ENCODE measurements at places on chromosomes 4 and X.

DNA sequence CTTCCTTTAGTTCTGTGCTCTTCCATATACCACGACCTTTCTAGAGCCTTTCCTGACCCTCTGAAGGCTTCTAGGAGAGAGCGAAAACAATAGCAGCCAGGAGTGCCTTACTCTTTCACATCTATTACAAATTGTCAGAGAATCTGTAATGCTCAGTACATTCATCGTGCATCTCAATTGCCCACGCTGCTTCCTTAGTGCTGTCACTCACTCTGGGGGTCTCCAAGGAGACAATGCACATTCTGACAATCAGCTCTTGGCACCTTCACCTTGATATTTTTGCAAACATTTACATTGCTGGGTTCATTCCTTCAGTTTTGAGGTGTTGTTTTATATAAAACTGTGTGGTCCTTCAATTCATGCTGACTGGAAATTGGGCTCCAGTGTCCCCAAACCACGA lies 110.1 kb upstream of the GPR101 start:
- DNase-seq = no peak

DNA sequence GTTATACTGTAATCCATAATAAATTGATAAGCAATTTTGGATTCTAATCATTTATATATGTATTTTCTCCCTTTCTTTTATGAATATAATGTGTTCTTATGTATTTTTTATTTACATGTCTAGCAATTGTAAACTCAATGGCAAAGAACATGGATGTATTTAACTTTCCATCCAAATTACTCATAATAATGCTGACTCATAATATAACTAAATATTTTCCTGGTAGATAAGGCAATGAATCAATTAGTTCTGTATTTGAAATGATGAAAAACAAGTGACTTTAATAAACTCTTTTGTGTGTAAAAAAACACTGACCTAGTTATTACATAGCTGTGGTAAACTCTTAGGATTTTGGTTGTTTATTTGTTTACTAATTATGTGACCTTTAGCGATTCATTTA lies 211.2 kb downstream of the DTHD1 start:
- DNase-seq = no peak

DNA sequence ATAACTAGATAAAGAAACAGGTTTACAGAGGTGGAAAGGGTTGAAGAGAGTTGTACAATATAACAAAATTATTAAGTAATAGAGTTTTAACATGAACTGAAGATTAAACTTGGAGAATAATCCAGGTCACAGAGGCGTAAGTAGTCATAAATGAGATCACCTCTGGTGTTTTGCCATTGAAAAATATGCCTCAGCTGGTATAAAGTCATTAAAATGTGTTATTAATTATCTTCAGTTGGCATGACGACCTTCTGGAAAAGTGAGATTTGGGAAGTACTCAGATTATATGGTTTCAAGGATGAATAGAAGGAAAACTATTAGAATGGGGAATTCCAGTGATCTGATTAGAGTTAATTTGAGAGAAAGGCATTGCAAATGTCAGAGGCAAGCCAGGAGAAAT lies 237.5 kb upstream of the ANXA10 start:
- DNase-seq = peak; percentile 3

DNA sequence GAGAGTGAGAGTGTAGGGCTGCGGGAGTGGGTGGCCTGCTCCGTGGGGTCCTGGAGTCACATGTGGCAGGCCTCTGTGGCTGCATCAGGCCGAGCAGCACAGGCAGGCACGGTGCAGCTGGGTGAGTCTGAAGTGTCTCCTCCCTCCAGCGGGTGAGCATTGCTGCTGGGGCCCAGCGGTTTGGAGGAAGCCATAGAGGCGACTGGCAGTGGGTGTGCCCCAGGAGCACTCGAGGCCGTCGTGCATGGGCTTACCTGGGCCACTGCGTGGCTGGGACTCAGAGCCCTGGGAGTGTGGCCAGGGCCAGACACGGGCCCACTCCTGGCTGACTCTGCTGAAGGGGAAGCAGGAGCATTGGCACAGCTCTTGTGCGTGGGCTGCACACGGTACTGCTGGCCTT lies 10.6 kb downstream of the ZNF185 start:
- no peak for DNase-seq

GRCh38 chr4:38090455-38091246 lies 130.5 kb downstream of the PTTG2 start:
- DNase-seq = no peak

DNA sequence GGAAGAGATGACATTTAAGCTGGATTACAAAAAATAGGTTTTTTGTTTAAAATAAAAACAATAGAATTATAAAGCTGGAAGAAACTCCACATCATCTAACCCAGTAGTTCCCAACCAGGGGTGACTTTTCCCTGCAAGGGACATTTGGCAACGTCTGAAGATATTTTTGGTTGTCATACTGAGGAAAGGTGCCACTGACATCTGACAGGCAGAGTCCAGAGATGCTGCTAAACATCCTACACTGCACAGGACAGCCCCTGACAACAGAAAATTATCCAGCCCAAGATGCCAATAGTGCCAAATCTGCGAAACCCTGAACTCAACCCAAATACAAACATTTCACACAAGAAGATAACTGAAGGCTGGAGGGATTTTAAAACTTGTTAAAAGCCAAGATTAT lies 18.5 kb downstream of the TAB3 start:
- no peak for DNase-seq

DNA sequence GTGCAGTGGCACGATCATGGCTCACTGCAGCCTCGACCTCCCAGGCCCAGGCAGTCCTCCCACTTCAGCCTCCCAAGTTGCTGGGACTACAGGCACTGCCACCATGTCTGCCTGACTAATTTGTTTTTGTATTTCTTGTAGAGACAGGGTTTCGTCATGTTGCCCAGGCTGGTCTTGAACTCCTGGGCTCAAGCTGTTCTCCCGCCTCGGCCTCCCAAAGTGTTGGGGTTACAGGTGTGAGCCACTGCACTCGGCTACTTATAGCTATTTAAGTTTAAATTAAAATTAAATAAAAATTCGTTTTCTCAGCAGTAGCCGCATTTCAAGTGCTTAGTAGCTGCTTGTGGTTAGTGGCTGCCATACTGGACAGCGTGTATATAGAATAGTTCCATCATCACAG lies 3.5 kb downstream of the SMAD1 start:
- DNase-seq = no peak
